Stimulated activated CD8-positive, alpha-beta memory T cell treated with anti-CD3 and anti-CD28 coated beads, Interleukin-4, amount 100 ng/mL, for 48 hours (primary cell): ENCODE measurements at places on chromosomes 5 and 9.

- no peak for DNase-seq
Observed at GRCh38 chr5:178324481-178325310, 92.1 kb upstream of the PHYKPL start.

DNA sequence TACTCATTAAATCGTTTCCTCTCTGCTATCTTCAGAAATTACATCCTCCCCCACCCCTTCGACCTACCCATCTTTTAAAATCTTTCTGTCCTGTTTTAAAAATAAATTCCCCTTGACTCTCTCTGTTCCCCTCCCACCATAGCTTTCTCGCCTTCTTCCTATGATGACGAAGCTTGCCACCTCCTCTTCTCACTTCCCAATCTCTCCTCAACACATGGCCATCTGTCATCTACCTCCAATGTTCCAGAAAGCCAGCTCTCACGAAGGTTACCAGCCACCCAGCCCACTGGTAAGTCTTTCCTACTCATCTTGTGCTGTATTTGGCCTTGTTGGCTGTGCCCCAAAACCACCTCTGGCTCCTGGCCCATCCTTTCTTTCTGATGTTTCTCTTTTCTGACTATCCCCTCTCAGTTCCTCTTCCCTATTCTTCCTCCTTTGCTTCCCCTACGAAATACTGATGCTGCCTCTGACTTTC is 346.3 kb downstream of the ENC1 start:
- no peak for DNase-seq

DNA sequence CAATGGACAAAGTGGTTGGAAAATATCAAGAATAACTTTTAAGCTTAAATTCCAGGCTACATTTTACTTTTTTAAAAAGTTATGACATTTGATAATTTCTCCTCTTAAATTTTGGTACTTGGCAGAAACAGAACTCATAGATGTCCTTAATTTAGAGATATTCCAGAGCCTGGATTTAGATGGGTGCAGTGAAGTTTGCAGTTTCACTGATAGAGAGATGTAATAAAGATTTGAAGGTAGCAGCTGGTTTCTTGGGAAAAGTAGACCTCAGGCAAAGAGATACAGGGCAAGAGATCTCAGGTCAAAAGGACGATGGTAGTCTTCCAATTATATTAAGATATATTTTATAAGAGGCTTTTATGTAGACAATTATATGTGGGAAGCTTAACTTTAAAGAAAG is 134.6 kb downstream of the ISL1 start:
- DNase-seq = no peak

GRCh38 chr5:143564417-143564816 is 160.9 kb upstream of the NR3C1 start:
- DNase-seq = no peak

DNA sequence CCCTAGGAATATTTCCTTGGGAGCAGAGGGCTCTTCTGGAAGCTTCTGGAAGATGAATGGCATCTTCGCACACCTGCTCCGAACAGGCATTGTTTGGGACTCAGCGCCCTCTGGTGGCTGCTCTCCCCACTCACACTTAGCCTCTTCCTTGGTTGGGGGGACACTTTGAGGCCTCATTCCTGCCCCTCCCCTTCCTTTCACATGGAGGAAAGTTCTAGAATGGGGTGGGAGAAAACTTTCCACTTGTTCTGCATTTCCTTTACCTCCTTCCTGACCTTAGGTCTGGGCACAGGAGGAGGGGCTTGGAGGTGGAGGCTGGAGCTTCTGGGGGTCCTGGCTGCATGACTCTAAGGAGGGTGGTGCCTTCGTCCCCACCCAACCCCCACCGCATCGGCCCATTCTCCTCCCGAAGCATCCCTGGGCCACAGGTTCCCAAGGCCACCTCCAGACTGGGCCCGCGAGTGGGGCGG is 19.3 kb upstream of the SMIM32 start:
- DNase-seq = peak; percentile 71
